Epithelial cell of proximal tubule (primary cell): ENCODE measurements at places on chromosomes 5 and 9.

GRCh38 chr9:19642256-19642655 lies 146.6 kb downstream of the SLC24A2 start:
- DNase-seq = no peak

- DNase-seq = no peak
Measured at GRCh38 chr5:75330404-75330803, 6.6 kb upstream of the HMGCR start.

DNA sequence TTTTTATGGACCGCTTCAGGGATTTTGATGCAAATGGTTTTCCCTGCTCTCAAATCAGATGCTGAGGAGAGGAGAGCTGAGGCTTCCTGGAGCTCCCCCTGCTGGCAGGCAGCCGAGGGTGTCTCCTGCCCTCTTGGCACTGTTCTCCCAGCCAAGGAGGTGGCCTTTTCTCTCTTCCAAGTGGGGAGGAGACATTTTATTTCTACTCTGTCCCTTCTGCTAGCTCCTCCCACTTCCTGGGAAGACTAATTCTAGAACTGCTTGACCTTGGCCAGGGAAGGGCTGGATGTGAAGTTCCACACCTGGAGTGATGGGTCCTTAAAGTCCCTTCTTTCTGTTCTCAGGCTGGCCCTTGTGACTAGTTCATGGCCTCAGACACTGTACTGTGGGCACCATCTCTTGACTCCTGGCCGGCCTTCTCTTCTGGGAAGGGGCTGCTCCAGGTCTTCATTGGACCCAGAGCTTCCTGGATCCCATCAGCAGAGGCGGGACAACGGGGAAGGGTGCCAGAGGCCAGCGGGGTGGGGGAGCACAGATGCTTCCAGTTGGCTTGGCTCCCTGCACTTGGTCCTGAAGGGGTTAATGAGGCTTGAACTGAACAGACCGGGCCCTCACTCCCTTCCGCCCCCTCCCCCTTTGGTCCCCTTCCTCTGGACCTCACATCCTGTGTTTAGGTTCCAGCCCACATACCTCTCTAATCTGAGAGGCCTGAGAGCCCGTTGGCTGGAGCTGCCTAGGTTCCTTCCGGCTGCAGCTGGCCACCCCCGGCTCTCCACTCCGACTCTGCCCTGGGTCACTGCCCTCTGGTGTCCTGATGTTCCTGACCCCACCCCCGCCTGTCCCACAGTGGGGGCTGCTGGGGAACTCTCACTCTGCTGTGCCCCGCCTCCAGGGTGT lies 32.1 kb downstream of the PTPA start:
- DNase-seq = no peak

- no peak for DNase-seq
Measured at GRCh38 chr9:79798450-79798849, 226.7 kb downstream of the TLE4 start.

- DNase-seq = no peak
Measured at GRCh38 chr9:90991953-90992352, 190.3 kb downstream of the SYK start.

GRCh38 chr9:37543468-37543867 lies 32.7 kb downstream of the FBXO10 start:
- DNase-seq = no peak

DNA sequence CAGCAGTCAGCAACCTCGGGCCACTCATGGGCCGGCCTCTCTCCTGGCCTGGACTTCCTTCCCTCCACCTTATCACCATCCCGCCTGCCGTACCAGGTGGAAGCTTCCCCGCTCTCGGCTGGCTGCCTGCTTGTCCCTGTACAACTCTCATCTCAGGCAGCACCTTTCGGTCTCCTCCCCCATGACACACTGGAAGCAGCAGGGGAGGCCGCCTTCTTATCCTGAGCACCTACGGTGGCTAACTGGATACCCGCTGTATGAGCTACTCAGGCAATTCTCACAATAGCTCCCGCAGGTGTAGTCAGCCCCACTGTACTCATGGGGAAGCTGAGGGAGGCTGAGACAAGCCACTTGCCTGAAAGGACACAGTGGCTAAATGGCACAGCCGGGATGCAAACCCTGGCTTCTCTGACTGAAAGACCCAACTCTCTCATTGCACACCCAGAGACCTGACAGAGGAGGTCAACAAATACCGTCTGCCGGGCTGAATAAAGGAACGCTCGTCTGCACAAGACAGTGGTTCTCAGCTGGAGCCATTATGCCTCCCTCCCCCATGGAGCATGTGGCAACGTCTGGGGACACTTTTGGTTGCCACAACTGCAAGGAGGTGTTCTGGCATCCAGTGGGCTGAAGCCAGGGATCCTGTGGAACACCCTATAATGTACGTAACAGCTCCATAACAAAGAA lies 9.6 kb downstream of the STK10 start:
- DNase-seq = no peak

- no peak for DNase-seq
Measured at GRCh38 chr5:83787631-83788030, 67.0 kb upstream of the HAPLN1 start.

DNA sequence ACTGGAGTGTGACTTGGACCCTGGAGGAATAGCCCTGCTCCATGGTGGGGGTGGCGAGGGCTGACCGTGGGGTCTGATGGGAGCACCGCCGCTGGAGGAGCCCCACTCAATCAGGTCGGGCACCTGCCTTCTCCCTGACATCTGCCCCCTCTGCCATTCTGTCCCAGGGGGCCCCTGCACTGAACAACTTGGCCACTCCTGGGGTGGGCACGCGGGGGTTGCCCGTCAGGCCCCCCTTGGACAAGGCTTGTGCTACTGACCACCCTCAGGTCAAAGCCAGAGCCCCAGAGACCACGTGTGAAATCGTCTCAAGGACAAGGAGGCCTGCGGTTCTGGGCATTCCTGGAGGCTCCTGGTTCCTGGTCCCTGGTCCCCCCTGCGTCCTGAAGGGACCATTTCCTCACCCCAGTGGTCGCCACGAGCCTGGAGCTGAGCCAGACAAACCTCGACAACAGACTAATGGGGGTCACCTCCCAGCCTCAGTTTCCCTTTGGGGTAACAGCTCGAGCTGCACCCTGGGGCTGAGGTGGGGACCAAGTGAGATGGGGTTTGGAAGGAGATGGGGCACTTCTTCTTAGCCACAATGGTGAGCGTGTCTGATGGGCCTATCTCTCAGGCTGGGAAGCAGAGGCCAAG lies 73.4 kb upstream of the RNU6ATAC start:
- no peak for DNase-seq

DNA sequence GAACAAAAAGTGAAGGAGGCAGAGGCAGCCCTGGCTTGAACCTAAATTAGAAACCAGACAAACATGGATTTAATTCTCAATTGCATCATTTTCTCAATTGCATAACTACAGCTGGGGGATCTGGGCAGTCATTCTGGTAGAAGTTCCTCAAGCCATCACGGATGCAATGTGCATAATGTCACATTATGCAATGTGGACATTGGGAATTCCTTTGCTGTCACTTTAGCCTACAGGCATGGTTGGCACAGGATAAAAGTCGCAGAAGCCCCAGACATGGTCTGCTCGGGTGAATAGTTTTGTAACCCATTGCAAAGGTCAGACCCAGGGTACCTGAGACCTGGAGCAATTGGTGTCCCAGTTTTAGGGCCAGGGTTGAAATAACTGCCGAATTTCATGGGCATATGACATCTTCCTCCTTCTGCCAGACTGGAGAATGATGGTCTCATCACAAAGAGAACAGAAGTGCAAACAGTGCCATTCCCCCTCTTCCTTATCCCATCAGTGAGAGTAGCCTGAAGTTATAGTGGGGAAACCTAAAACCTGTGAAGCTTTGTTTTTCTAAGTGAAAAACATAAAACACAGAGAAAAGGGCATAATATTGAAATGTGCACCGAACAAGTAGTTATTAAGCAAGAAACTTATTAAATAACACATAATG lies 290.8 kb downstream of the MSX2 start:
- DNase-seq = no peak
